PC-9 (cell line): ENCODE measurements at places on chromosomes 5 and 9.
A peak's percentile ranks its signal among the peaks of the same experiment; 100 is the strongest.

GRCh38 chr5:6712142-6712576 lies 1.1 kb upstream of the TENT4A start:
- DNase-seq, result peak; percentile 49

GRCh38 chr5:31291323-31291854 lies 97.9 kb downstream of the CDH6 start:
- DNase-seq, result peak; percentile 42

- no peak for DNase-seq
These were observed 28.7 kb upstream of the DAP start for GRCh38 chr5:10789726-10790125.

DNA sequence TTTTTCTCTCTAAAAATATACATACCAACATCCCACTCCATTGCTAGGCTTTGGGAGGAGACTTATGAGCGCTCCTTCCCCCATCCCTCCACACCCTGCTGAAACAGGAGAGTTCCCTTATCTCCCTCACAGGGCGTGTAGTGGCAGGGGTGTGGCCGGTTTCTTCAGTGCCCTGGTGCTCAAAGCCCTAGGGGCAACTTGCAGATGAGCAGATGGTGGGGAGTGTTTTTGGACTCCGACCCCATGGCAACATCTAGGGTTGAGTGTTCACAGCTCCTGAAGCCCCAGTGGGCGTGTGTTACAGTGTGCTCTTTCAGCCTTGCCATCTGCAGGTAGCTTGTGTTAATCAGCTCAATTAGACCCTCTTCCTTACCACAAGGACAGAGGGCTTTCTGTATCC lies 409.5 kb downstream of the MAT2B start:
- no peak for DNase-seq

- no peak for DNase-seq
These were observed 173.6 kb upstream of the IER5L start for GRCh38 chr9:129351642-129352145.

GRCh38 chr9:86043999-86044398 lies 55.4 kb downstream of the GOLM1 start:
- DNase-seq, result no peak

GRCh38 chr5:89041249-89041779 lies 158.3 kb upstream of the MEF2C start:
- no peak for DNase-seq

GRCh38 chr9:15136646-15137045 lies 170.4 kb downstream of the TTC39B start:
- no peak for DNase-seq

DNA sequence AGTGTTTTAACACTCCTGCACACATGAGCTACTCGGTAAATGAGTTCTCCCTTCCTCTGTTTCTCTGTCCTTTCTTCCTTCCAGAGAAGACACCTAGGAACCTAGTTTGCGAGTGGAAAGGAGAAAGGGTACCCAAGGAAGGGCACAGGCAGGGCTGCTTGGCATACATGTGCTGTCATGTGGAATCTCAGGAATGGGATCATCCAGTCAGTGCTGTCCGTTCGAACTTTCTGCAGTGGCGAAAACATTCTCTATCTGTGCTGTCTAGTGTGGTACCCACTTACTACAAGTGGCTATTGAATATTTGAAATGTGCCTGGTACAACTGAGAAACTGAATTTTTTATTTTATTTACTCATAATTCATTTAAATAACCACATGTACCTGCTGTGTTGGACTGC lies 28.0 kb downstream of the NLN start:
- no peak for DNase-seq

DNA sequence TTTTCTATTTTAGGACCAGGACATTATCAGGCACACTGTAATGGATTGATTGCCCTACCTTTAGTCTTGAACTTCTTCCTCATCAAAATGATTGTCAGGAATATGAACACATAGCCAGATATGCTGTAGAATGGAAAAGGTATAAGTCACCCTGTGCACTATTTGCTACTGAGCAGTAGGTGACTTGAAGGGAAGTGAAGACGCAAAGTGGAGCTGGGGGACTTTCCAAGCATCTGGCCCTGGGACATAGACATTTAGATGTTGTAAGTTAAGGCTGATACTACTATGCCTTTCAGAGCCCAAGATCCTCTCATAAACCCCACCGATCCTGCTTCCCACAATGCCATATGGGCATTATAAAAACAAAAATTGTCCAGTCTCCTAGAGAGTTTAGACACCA lies 174.5 kb downstream of the DOCK8 start:
- no peak for DNase-seq

GRCh38 chr9:1469996-1470395 lies 419.8 kb downstream of the DMRT2 start:
- no peak for DNase-seq

DNA sequence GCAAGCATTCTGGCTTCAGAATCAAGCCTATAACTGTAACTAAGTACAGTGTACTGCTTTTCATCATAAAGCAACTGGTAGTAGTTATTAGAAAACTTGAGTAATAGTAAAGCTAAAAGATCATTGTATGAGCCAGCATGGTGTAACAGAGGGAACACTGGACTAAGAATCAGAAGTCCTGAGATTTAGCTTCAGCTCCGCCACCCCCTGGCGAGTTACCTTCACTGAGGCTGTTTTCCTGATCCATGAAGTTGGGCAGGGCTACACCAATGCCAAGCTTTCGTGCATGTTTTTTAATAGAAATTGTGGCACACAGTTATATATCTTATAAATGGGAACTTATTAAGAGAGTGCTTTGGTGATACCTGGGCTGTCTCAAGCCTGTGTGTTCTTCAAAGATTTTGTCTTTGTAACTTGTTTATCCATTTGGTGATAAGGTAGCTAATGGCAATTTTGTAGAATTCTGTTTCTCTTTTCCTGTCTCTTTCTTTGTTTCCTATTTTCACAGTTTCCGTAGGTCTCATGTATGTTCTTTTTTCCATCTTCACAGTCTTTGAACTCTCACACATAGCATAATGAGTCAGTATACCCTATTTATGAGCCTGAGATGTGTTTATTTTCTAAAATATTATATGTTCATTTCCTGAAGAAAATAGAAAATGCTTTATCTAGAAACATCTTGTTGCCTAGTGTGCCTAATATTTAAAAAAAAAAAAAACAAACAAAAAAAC lies 102.3 kb downstream of the GDNF start:
- no peak for DNase-seq

- no peak for DNase-seq
These were observed 77.3 kb downstream of the SLC38A9 start for GRCh38 chr5:55634866-55635265.

- DNase-seq, result no peak
These were observed 20.3 kb downstream of the UIMC1 start for GRCh38 chr5:176986280-176986679.

DNA sequence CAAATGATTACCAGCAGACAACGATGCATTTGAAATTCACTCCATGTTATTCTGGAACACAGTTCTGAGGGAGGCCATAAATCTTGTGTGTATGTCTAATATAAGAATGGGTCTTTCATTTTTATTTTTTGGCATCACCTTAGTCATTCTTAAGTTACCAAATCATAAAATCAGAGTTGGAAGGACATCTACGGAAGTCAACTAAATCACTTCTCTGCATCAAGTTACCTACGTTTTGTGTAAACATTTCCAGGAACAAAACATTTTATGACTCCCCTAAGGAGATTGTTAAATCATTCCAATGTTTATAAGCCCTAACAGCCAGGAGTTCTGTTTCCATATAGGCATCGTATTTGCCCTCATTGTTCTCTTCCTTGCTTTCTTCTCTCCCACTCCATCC lies 378.2 kb downstream of the FAM170A start:
- DNase-seq, result no peak

DNA sequence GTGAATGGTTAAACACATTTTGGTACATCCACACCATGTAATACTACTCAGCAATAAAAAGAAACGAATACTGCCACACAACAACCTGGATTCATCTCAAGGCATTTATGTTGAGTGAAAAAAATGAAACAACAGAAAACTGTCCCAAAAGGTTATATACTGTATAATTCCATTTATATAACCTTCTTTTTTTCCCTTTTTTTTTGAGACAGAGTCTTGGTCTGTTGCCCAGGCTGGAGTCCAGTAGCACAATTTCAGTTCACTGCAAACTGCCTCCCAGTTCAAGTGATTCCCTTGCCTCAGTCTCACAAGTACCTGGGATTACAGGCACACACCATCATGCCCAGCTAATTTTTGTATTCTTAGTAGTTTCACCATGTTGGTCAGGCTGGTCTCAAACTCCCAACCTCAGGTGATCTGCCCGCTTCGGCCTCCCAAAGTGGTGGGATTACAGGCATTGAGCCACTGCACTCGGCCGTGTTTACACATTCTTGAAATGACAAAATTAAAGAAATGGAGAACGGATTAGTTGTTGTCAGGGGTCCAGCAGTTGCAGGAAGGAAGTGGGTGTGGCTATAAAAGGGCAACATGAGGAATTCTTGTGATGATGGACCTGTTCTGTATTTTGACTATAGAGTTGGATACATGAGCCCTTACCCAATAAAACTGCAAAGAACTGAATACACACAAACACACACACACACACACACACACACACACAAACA lies 17.4 kb downstream of the PPP6C start:
- no peak for DNase-seq

DNA sequence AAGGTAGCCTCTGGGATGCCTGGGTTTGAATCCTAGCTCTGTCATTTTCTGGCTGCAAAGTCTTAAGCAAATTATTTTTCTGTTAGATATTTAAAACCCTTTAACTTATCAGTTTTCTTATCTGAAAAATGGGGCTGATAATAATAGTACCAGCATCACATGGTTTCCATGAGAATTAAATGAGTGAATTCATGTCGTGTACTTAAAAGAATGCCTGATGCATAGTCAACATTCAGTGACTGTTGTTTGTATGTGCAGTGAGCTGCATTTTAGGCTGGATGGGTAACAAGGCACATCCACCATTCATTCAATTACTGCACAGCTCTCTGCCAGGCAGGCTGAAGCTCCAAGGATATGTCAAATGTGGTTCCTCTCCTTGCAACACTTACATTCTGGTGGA lies 122.0 kb downstream of the PPP2R2B start:
- DNase-seq, result no peak

GRCh38 chr9:106286249-106286648 lies 576.7 kb upstream of the ZNF462 start:
- DNase-seq, result no peak

GRCh38 chr5:56159521-56159947 lies 73.6 kb downstream of the ANKRD55 start:
- DNase-seq, result no peak

DNA sequence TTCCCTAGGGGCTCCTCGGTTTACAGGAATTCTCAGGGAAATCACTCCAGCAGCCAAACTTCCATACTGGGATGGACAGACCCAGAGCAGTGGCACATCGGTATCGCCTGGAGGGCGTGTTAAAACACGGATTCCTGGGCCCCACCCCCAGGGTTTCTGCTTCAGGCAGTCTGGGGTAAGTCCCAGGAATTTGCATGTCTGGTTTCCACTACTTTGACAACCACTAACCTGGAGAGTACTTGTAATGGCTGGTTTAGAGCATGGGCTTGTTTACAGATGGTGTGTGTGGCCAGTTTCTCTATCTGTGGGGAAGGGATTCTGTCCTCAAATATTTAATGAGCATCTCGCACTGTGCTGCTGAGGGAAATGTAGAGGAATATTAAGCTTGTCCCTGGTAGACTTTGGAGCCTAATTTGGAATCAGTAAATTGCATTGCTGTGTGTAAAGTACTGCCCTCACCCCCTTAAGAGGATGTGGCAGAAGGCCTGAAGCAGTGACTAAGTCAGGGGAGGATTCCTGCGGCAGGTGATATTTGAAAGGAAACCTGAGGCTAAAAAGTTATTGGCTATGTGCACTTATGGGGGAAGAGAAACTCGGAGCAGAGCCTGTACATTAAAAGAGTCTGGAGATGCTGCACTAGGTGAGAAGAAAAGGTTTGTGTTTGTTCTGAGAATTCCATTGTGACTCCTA lies 18.6 kb upstream of the TJP2 start:
- no peak for DNase-seq
